ENCODE measurements at places on chromosomes 5 and 9. TPM values are rescaled to one million over a fixed set of nuclear protein-coding genes. Genes with fewer than 3 reads are reported as not detected.

Gene SUSD3
- 4.6 TPM for total RNA-seq

Gene GBGT1
- 3.3 TPM for total RNA-seq

Gene UBAC1
- total RNA-seq: 30.6 TPM

Gene EFNA5
- 3.5 TPM for total RNA-seq

Gene MEIKIN
- not detected for total RNA-seq

Gene IFNA2
- total RNA-seq: not detected

Gene FGF10
- total RNA-seq: 110 TPM
